ENCODE measurements at places on chromosomes 7 and 10.

DNA sequence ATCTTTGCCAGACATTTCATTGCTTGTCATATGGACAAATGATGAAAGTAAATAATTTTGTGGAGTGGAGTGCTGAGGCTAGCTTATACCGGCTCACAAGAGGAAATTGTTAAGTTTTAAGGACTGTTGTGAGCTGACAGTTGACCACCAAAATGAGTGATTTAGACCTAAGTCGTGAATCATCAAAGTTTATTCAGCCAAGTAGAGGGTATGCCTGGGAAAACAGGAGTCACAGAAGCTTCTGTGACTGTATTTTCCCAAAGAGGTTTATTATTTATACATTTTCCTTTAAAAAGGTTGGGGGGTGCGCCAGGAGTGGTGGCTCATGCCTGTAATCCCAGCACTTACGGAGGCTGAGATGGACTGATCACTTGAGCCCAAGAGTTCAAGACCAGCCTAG is 21.8 kb downstream of the MRPS24 start:
- no peak for DNase-seq

DNA sequence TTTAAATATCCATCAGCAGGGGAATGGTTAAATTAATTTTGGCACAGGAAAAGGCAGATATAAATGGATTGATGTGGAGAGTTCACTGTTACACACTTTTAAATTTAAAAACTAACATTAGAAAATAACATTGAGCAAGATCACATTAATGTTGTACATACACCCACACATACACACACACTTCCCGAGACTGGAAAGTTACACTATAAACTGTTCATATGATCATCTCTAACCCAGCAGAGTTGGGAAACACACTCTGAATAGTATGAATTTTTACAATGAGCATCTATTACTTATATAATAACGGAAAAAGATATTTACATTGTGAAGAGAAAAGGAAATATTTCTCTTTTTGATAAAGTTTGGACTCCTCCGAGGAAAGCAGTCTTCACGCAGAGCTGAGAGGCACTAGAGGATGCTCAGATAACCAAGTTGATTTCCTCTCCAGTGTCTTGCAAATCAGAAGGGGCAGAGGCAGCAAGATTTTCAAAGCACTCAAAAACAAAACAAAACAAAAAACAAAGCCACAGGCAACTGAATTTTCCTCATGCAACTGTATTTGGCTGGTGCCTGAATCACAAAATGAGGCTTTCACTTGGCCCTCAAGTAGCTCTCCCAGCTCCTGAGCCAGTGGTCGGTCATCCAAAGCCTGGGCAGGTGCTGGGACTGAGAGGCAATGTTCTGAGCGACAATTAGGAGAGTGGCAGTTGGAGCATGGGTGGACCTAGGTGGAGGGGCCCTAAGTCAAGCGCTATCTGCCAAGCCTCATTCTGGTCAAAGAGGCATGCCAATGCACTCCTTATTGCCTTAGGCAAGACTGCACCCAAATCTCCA is 10.5 kb upstream of the GATAD1 start:
- DNase-seq, result no peak

- DNase-seq, result no peak
Observed at GRCh38 chr7:36349626-36350025, 40.0 kb upstream of the ANLN start.

GRCh38 chr7:127914693-127915092 is 116.5 kb downstream of the LRRC4 start:
- DNase-seq, result no peak

GRCh38 chr7:134941185-134941900 is 45.0 kb upstream of the AGBL3 start:
- DNase-seq, result no peak

GRCh38 chr10:77680811-77681210 is 43.2 kb upstream of the KCNMA1 start:
- DNase-seq, result no peak

GRCh38 chr10:8055420-8056349 is 1.2 kb downstream of the GATA3 start:
- DNase-seq, result no peak

DNA sequence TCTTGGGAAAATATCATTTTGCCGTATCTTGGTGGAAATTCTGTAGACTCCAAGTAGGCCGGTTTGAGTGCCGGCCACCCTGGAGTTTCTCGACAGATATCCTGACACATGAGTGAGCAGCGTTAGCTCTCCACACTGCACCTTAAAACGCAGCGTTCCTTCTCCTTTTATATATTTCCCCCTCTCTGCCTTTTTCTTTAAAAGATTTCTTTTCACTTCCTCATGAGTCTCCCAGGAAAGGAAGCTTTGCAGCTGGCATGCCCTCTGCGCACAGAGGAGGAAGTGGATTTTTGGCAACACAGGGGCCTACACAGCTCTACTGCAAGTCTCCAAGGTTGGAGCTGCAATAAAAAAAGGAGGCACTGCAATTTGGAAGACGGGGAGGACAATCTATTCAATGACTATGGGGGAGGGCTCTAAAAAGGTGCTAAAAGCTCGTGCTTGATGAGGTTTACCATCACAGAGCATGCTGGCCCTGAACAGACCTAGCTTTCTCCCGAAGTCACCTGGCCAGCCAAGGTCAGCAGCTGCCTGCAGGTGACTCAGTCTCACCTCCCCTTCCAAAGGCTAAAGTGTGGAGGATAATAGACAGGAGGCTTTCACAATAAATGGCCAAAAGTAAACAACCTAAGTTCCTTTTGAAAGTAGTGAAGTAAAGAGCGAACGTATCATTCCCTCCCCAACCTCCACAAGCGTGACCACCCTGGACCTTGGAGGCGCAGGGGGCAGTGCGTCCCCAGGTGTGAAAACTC is 252.8 kb downstream of the ZMYND11 start:
- DNase-seq, result no peak

DNA sequence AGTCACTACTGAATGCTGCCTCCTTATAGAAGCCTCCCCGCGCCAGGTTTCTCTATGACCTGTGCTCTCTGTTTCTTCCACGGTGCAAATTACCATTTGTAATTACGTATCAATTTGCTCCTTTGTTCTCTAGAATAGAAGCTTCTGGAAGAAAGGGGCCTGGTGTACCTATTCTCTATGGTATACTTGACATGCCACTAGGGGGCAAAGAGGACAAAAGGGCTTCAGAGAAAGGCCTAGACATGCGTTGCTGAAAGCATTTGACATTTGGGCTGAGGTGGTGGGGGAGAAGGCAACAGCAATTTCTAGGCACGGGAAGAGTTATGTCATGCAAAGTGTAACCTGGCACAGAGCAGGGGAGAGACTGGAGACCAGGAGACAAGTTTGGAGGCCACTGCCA is 148.7 kb downstream of the WDR11 start:
- DNase-seq, result no peak

GRCh38 chr7:132275416-132276233 is 300.6 kb downstream of the PLXNA4 start:
- DNase-seq, result no peak

- no peak for DNase-seq
Observed at GRCh38 chr7:26694141-26694540, 170.2 kb downstream of the SKAP2 start.

Data from cortex of kidney (tissue), 1 donor.